GOT3 (cell line): ENCODE measurements at places on chromosomes 6 and 20.

DNA sequence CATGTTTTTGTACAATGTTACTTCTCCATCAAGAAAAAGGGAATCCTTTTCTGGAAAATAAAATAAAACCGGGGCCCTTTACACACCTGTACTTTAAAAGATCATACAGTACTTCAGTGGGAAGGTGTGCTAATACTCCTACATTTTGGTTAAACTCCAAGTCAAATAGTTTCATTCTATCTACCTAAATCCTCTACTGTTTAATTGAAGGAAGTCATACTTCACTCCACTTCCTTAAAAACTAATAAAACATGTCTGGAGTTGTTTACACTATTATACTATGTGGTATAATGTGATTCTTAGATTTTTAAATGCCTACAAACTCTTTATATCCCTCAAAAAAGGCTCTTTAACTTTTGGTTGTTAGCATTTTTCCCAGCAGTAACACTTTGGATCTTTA, 18.6 kb upstream of the HBS1L start:
- DNase-seq = no peak

GRCh38 chr6:53801022-53801421, 6.2 kb downstream of the LRRC1 start:
- DNase-seq = no peak

- DNase-seq = no peak
Observed at GRCh38 chr6:140178520-140178919, 804.1 kb upstream of the CITED2 start.

GRCh38 chr6:166310634-166311033, 2.4 kb upstream of the PRR18 start:
- DNase-seq = no peak
